ENCODE measurements at places on chromosomes 1 and 21.

- no peak for DNase-seq
Measured at GRCh38 chr1:1074631-1075147, 583 bp upstream of the RNF223 start.

DNA sequence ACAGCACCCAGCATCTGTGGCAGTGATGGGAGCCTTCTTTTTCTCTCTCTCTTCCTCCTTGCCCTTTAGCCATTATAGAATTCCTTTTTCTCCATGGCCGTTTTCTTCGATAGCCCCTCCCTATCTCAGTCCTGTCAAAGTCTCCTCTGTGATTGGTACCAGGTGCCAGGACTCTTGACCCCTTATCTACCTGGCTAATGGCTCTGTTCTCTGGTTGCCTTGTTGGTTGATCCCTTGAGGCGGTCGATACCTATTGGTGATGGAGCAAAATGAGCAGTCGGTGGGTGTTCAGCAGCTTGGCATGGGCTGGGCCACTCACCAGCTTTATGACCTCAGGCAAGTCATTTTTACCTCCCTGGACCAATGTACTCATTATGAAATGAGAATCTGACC is 2.0 kb downstream of the ATF3 start:
- no peak for DNase-seq

DNA sequence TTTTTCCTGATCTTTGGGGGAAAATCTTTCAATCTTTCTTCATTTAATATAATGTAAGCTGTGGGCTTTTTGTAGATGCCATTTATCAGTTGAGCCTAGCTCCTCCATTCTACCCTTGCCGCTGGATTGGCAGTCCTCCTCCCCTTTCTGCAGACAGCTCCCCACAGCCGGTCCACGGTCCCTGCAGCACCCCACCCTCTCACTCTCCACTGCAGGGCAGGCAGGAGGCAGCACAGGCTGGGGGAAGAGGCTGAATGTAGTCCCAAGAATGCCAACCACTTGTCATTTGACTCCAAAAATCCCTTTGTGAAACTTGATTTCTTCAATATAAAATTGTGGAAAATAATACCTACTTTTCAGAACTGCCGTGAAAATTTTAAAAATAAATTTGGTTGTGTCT is 96.7 kb downstream of the SYT2 start:
- DNase-seq = no peak

- no peak for DNase-seq
Measured at GRCh38 chr1:30317921-30318320, 405.5 kb downstream of the MATN1 start.

DNA sequence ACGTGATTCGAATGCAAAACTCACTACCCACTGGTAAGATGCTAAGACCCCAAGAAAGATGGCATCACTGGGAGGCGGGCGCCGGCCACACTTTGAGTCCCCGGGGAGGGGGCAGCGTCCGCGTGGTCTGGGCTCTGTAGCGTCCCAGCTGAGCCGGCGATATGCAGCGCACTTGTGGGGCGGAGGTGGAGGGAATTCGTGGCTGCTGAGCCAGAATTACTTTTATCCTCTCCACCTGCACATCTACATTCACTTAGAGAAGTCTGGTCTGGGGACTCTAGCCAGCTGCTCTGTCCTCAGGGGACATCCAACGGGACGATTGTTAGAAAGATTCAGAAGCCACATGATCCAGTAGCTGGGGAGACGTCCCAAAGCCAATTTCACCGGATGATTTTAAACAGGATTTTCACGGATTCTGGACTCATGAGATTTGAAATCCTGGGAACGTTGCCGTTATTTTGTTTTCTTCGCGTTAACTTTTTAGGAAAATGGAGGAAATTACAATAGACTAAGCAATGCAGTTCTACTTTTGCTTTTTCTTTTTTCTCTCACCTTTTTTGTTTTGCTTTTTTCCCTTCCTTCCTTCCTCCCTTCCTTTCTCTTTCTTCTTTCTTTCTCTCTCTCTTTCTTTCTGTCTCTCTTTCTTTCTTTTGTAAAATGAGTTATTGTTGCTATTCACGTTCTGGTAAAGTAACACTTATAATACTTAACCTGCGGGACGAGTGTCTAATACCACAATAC is 1.3 kb downstream of the JAM2 start:
- DNase-seq = no peak

GRCh38 chr1:156864796-156865195 is 4.1 kb downstream of the NTRK1 start:
- DNase-seq = no peak

- no peak for DNase-seq
Measured at GRCh38 chr1:57101209-57101608, 135.4 kb upstream of the C8B start.

- DNase-seq = no peak
Measured at GRCh38 chr1:178918308-178918707, 47.4 kb upstream of the ANGPTL1 start.

DNA sequence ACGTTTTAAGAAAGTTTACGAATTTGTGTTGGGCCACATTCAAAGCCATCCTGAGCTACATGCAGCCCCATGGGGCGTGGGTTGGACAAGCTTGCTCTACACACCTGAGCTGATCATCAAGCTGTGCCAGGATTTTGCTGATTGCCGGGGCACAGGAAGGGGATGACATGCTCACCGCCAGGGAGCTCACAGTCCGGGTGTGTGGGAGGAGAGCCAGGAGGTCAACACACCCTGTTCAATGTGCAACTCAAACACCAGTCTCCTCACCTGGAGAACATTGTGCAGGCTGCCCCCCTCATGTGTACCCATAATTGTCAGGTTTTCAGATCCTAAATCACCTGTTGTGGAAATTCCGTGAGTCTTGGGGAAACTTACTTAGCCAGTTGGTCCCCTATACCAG is 969 bp downstream of the CYP4A11 start:
- DNase-seq = peak; percentile 30

DNA sequence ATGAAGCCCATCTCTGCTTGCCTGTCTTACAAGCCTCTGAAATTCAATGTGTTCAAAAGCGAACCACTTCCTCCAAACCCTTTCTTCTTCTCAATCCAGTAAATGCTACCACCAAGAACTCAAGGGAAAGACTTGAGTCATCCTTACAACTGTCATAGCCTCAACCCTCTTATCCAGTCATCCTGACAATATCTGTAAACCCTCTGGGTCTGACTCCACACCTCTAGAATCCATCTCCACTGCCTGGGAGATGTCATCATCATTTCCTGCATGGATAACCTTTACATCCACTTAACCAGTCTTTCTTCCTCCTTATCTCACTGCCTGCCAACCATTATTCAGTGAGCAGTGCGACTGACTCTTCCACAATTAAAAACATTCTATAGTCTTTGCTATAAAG is 441.1 kb downstream of the SETD4 start:
- DNase-seq = no peak

GRCh38 chr1:9553736-9554144 is 14.5 kb downstream of the SLC25A33 start:
- DNase-seq = no peak

DNA sequence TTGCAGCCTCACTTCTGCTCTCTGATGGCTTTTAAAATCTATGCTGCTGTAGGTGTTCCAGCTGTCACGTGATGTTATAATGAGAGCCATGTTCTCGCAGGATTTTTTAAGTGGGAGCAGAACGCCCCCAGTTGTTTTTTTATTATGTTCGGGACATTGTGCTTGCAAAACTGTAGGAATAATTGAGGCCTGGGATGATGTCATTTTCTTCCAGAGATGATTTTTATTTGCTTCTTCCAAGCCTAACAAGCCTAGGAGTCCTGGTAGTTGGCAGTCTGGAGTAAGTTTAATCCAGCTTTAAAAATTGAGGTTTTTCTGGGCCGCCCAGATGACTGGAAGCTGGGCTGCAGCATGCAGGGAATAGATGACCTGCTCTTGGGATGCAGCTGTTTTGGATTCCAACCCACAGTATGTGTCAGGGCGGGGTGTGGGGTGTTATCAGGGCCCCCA is 34.6 kb upstream of the CHIT1 start:
- DNase-seq = no peak

- no peak for DNase-seq
Measured at GRCh38 chr1:246565751-246566127, 322 bp downstream of the TFB2M start.

DNA sequence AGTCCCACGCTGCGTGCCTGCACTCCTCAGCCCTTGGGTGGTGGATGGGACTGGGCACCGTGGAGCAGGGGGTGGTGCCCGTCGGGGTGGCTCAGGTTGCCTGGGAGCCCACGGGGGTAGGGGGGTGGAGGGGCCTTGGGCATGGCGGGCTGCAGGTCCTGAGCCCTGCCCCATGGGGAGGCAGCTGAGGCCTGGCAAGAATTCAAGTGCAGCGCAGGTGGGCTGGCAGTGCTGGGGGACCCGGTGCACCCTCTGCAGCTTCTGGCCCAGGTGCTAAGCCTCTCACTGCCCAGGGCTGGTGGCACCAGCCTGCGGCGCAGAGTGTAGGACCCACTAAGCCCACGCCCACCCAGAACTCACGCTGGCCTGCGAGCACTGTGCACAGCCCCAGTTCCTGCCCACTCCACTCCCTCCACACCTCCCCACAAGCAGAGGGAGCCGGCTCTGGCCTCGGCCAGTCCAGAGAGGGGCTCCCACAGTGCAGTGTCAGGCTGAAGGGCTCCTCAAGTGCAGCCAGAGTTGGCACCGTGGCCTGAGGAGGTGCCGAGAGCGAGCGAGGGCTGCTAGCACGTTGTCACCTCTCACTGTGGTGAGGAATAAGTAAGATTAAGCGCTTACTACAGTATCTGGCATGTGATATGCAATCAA is 12.8 kb downstream of the TNNI3K start:
- no peak for DNase-seq

DNA sequence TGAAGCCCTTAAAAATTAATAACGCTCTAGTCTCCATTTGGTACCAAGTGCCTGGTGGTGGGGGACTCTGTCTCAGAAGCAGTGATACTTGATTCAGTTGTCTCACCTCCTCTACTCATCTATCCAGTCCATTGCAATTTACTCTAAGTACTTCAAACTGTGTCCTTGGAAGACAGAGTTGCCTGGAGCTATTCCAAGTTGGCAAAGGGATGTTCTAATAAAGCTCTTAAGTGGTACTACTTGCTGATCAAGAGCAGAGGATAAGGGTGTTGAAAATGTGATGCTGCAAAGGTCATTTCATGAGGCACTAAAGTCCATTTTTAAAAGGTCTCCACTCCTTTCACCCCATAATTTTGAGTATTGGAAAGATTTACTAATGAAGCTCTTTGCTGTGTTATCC is 142.2 kb downstream of the NFIA start:
- DNase-seq = no peak

GRCh38 chr1:168469690-168470089 is 74.1 kb downstream of the XCL2 start:
- DNase-seq = no peak

- DNase-seq = peak; percentile 85
Measured at GRCh38 chr1:31715087-31715872, 11.5 kb upstream of the COL16A1 start.

GRCh38 chr1:77348549-77348948 is 66.7 kb downstream of the AK5 start:
- DNase-seq = no peak

DNA sequence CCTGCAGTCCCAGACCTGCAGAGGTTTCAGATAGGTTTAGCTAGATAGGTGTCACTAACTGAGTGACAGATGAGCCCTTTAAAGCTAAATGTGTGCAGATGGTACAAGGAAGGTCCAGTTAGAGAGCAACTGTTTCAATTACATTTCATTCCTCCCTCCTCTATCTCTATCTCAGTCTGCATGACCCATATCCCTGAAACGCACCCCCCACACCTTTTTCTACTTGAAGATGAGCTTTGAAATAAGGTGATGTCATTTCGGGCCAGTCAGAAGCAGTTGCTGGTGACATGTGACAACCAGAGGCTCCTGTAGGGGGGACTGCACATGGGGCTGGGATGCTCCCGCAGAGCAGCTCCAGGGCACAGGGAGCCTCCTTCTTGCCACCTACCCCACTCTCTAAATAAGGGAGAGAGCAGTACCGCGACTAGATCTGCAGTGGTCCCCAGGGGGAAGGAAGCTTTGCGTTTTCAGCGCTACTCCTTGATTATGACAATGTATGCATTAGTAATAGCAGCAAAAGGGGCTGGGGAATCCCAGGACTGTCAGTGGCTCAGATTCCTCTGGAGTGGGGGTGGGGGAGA is 4.3 kb downstream of the ATP8B2 start:
- DNase-seq = no peak

DNA sequence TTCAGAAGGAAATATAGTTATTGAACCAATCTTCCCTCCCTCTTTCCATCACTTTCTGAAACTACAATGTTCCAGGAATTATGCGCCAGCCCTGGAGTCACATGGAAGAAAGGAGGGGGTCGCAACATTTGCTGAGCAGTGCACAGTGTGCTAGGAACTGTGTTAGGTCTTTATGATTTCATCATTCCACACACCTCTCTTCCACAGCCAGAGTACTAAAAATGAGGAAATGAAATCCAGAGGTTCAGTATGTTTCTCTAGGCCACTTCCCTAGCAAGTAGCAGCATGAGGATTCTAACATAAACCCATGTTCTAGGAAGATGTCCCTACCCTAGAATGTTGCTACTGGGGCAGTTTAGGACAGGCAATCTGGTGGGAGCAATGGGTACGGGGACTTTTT is 158.1 kb downstream of the SLC45A1 start:
- no peak for DNase-seq

GRCh38 chr21:38165466-38166172 is 91.2 kb upstream of the KCNJ15 start:
- no peak for DNase-seq

GRCh38 chr1:21927533-21928237 is 9.4 kb downstream of the HSPG2 start:
- no peak for DNase-seq

DNA sequence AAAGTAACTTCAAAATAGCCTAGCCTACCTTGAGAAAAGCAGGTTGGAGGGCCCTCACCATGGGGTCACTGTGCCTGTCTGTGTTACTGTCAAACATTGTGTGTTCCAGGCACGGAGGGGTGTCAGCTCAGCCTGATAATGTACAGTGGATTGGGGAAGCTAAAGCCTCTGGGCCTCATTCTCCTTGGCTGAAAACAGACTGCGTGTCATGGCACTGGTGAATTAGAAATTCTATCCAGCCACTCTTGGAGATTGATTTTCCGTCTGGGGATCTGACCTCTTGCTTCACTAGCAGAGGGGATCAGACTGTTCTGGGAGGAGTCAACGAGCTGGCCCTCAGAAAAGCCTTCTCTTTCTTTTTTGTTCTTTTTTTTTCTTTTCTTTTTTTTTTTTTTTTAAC is 123.5 kb upstream of the HOOK1 start:
- no peak for DNase-seq

DNA sequence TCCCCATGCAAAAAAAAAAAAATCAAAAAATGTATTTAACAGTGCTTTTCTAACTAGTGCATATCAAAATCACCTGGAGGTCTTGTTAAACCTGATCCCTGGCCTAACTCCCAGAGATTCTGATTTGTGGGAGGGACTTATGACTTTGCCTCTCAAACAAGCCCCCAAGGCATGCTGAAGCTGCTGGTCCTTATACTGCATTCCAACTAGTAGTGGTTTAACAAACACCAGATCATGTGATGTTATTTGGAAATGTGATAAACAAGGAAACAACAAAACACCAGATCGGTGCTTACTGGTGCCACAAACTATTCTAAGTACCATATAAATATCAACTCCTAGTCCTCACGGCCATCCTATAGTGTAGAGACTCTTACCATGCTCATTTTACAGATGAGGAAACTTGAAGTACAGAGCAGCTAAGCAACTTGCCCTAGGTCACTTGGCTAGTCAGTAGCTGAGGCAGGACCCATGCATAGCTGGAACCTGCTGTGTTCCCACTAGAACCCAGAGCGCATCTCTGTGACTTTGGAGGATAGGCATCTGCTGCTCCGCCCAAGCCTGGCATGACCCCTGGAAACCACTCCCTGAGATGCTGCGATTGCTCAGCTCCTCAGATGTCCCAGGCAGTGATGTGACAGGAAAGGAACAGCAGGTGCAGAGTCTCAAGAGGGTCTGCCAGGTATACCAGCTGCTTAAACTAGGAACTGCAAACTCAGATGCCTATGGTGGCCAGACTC is 38.1 kb downstream of the SOX13 start:
- DNase-seq = no peak
